Kidney tubule cell (primary cell): ENCODE measurements at places on chromosomes 7 and 10.

DNA sequence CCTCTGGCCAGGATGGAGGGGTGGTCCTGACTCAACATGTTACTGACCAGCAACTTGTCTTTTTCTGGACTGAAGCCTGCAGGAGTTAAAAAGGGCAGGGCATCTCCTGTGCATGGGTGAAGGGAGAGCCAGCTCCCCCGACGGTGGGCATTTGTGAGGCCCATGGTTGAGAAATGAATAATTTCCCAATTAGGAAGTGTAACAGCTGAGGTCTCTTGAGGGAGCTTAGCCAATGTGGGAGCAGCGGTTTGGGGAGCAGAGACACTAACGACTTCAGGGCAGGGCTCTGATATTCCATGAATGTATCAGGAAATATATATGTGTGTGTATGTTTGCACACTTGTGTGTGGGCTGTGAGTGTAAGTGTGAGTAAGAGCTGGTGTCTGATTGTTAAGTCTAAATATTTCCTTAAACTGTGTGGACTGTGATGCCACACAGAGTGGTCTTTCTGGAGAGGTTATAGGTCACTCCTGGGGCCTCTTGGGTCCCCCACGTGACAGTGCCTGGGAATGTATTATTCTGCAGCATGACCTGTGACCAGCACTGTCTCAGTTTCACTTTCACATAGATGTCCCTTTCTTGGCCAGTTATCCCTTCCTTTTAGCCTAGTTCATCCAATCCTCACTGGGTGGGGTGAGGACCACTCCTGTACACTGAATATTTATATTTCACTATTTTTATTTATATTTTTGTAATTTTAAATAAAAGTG, 6.0 kb downstream of the PLAU start:
- DNase-seq: peak; percentile 65

DNA sequence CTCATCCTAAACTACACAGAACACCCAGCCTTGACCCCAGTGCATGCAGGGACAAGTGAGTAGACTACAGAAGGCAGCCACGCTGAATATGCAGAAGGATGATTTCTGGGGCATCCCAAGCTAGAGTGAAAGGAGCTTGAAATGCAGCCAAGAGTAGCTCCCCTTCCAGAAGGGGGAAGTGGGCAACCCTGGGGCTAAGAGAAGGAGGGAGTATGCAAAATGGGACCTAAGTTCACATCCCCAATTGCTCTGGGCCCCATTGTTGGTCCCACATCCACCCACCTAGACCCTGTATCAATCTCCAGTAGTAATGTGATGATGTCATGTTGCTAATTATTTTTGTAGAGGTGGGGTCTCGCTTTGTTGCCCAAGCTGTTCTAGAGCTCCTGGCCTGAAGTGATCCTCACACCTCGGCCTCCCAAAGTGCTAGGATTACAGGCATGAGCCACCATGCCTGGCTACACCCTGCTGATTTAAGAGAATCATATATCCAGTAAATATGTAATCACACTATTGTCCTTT, 5.6 kb upstream of the PSTK start:
- DNase-seq: no peak

DNA sequence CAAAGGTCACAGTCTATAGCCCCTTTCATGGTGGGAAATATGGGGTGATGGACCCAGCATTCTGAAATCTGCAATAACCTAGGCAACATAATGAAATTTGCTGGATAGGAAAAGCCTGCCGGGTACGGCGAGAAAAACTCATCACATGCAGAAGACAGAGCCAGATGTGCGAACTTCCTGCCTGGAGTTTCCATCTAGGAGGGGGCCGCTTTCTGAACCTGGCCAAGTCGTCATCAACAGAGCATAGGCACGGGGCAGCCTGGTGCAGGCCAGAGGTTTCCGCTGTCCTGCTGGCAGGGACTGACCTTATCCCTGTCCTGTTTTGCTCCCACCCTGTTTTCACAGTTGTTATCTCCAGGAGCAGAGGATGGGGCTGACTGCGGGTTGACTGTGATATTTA, 27.4 kb downstream of the CCDC3 start:
- DNase-seq: no peak

GRCh38 chr10:128473396-128473795, 347.2 kb upstream of the MKI67 start:
- no peak for DNase-seq

DNA sequence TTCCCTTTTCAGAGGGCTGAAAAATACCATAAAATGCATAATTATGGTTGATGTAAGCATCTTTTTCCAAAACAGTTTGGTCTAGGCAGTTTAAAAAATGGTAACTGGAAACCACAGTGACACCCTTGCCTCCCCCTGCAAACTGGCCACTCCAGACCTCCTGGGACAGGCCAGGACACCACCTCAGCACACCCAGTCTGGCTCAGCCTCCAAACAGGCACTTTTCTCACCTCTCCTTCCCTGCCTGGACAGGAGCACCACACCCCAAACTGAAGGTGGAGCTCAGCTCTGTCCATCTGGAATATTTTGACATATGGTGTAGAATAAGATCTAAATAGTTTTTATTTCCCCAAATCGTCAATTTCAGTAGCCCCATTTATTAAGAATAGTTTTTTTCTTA, 78.5 kb downstream of the CDK14 start:
- DNase-seq: no peak

DNA sequence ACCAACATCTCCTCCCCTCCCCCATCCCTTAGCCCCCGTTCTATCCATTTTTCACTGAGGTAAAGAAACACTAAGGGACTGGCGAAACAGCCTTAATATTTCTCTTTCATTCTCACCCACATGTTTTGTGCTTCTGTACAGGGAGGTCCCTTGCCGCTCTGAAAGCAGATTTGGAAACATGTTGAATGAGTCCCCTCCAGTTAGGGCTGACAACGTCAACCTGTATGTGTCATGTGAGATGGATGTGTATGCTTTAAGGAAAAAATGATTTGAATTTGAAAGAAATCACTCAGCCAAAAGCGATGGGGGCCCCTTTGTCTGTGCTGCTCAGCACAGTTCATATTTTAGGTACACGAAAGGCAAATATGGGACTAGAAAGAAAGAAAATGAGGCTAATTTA, 314.3 kb upstream of the LRGUK start:
- DNase-seq: no peak

- DNase-seq: peak; percentile 17
Measured at GRCh38 chr7:99126921-99127553, 16.9 kb downstream of the SMURF1 start.

GRCh38 chr7:18290865-18291264, 204.7 kb upstream of the HDAC9 start:
- DNase-seq: no peak

- no peak for DNase-seq
Measured at GRCh38 chr7:50270531-50271018, 33.9 kb upstream of the IKZF1 start.

DNA sequence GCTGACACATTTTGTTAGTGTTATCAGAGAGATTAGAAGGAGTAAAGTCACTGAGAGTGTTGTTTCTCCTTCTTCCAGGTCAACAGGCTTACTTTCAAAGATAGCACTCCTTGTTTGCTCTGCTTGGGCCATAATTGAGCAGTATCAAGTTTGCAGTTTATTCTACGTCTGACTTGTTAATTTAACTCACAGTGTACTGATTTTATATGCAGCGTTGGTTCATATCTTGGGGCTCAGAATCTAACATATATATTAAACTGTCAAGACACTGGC, 430.2 kb downstream of the EXOC4 start:
- DNase-seq: no peak

DNA sequence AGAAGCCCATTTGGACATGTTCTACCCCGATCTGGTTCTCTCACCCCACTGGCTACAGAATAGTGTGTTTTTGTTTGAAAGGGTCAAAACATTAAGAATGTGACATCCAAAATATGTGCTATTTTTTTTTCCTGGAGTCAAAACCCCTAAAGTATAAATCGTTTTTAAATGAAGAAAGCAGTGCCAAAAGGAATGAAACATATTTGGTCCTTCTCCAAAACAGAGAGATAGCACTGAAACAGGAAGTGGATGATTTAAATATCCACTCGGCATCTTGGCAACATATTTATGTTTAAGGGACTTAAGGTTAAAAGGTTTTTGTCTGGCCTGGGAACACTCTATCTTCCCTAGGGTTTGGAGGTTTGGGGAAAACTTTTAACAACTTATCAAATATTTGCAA, 32.3 kb downstream of the CALD1 start:
- no peak for DNase-seq

GRCh38 chr10:70801854-70802253, 13.9 kb upstream of the SGPL1 start:
- DNase-seq: no peak

DNA sequence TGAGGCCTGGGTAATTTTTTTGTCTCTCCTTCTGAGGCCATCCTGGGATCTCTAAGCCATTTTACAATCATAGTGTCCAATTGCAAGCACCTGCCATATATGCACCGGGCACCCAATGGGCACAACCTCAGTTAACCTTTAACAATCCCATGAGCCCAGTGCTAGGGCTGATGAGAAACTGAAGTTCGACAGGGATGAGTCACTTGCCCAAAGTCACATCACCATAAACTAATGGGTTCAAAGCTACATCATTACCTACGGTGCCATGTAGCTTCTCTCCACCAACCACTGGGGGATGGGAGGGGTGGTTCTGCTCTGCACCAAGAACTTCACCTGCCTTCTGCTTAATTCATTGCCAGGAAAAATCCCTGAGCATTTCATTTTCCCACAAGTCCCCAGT, 95.8 kb upstream of the ZNF716 start:
- no peak for DNase-seq

DNA sequence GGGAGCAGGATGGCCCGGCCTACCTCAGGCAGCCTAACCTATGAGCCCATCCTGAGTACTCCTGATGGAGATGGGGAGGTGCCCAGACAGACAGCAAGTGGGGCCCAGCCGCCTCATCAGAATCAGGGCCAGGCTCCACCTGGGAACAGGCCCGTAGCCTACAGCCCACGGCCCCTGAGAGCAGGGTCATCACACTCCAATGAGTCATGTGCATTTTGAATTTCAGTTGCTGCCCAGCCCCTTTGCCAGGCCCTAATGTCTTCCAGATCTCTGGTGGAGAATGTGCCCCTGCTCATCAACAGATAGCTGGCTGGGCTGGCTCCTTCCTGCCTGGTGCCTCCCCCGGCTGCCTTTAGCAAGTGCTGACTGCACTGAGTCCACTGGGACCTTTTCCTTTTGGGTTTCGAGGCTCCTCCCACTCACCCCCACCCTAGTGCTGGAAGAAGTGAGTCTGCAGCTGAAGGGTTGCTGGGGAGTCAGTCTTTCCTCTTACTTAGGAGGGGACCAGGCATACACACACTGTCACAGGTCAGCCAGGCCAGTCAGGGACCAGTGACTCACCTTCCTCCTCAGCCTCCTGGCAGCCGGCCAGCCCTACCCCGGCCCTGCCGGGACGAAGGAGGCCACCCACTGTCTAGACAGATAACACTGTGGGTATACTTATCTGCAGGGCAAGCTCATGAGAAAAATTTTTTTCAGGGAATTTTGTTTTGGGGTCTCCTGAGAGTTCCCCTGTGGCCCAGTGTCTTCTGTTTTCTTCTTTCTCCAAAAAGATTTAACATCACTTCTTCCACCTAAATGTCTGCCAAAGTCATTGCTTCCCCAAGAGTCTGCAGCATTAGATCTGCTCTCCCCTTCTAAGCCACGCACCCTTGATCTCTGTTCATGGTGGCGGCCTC, 9.1 kb upstream of the ASIC3 start:
- peak; percentile 98 for DNase-seq

DNA sequence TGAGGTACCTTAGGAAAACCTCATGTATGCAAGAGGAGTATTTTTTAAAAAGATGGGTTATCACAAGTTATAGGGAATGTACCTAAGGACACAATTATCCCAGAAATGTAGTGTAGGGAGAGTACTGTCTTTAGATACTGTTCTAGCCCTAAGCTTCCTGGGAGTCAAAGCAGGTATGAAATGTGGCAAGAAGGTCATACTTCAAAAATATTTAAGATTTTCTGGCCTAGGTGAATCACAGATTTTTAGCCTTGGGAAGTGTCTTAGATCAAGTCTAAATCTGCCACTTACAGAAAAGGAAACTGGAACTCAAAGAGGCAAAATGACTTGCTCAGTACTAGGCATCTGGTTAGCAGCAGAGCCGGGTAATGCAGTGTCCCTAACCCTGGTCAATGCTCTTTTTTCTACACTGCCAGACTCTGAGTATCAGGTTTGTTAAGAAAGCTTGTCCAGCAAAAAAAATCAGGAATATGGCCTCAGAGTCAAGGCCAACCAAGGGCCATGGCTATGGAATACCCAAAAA, 13.9 kb downstream of the PIK3AP1 start:
- no peak for DNase-seq

- peak; percentile 86 for DNase-seq
Measured at GRCh38 chr7:1512781-1513656, 8.8 kb upstream of the INTS1 start.

DNA sequence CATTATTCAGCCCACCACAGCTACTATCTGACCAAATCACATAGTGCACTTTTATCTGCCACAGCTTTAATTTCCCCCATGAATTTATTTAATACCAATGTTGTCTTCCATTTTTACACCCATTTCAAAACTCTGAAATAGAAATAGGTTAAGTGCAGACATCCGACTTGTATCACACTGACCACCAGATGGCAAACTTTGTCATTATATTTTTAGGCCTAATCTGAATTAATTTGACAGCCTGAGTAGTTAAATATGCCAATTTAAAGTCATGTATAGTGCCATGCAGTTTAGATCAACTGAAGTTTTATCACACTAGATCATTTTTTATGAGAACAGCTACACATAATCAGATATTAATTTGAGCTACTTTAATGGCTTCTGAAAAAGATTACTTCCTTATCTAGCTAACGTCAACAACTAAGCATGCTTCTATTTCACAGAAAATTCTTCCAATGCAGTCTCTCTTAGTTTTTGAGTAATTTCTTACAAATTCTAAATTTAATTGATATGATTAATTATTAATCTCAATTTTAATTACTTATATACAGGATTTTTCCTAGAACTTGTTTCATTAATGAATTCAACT, 566.4 kb downstream of the GFRA1 start:
- peak; percentile 43 for DNase-seq

GRCh38 chr7:6116211-6116610, 85.0 kb downstream of the ANKRD61 start:
- DNase-seq: no peak

GRCh38 chr10:34392641-34393170, 422.4 kb downstream of the PARD3 start:
- no peak for DNase-seq

GRCh38 chr7:12709726-12710502, 22.5 kb downstream of the ARL4A start:
- no peak for DNase-seq

DNA sequence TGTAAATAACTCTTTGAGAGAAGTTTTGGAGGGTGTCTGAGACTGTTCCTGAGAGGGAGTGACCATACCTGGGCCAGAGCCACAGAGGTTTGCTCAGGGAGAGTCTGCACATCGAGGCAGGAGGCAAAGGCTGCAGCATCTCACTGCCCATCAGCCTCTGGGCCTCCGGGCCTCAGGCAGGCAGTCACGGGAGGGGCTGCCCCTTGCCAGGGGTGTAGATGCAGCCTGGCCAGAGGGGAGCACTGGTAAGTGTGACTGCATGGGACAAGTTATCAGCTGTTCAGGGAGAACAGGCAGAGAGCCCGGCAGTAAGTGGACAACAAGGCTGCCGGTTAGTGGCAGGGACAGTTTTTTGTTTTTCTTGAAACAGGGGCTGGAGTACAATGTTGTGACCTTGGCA, 55.9 kb downstream of the ZNF467 start:
- no peak for DNase-seq

GRCh38 chr10:118041316-118041715, 5.4 kb downstream of the RAB11FIP2 start:
- peak; percentile 76 for DNase-seq
